Muscle of arm (tissue), 14 donors: ENCODE measurements at places on chromosomes 7 and 10. TPM values are rescaled to one million over a fixed set of nuclear protein-coding genes. Genes with fewer than 3 reads are reported as not detected.

CTNNA3 gene
- polyA plus RNA-seq = 8.4 TPM

DNA sequence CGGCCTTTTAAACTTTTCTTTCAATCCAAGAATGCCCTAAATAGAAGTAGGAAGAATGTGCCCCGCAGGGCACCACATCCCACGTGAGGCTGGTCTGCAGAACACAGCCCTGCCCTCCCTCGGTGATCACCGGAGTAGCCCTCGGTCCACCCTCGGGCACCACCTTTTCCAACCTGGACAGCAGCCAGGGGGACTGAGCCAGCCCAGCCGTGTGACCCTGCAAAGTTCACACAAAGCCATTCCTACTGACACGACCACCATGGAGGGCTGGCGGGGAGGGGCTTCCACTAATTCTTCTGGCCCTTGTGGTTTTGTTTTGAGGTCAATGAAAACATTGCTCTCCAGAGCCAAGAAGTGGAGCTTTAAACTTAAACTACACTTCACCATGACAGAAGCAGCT lies 132.2 kb downstream of the TCERG1L start:
- no peak for DNase-seq

GRCh38 chr10:3432081-3432825 lies 259.7 kb upstream of the PITRM1 start:
- DNase-seq = no peak

SLF2 gene
- polyA plus RNA-seq = not detected

- no peak for DNase-seq
Measured at GRCh38 chr10:133465191-133465949, 11.6 kb downstream of the SCART1 start.

EBLN1 gene
- not detected for polyA plus RNA-seq

CAV1 gene
- 194 TPM for polyA plus RNA-seq

GIMAP7 gene
- not detected for polyA plus RNA-seq

DNA sequence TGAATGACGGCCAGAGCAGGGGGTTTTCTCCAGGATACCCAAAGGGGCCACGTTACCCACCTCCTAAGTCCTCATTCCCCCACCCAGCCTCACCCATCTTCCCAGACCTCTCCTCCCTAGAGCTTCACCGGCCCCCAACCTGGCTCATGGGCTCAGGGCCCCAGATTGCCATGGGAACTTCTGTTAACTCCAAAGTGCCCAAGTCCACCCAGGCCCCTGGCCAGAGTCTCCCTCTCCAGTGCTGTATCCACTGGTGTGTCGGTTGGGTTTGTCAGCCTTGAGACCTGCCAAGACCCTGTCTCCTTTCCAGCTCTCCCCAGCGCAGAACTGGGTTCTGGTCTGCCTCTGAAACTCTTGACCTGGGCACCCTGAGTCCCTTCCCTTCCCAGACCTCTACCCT lies 37.1 kb upstream of the ZMIZ2 start:
- no peak for DNase-seq

DNA sequence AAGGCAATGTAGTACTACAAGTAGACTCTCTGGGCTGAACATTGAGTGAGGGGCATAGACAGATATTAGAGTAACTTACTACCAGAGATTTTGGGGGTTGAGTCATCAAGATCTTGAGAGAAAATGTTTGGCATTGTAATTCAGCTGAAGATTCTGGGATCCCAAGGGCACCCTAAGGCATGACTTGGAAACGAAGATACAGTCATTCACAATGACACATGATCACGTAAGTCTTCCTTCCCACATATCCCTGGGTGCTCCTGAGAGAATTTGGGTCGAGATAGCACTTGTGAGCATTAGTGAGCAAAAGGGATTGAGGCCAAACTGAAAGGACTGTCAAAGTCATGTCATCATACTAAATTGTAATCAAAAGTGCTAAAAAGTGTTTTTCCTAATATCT lies 192.5 kb upstream of the PCLO start:
- DNase-seq = no peak

CYP2W1 gene
- polyA plus RNA-seq = 0.90 TPM

DNA sequence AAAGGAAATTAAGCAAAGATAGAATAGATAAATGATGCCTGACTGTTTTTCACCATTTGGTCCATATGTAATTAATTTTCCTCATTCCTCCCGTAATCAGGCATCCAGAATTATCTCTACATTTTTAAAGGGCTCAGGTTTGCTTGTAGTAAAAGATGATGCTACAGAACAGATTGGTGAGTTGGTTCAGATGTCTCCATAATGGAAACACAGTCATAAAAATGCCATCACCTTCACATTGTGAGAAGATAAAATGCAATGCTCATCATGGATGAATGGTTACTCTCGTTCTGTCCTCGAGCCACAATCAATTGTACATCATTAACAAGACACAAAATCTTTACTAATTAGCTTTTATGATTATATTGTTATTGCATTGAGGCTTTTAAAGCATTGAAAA lies 64.9 kb upstream of the CELF2 start:
- no peak for DNase-seq

GRCh38 chr7:2412587-2413201 lies 9.3 kb downstream of the CHST12 start:
- DNase-seq = no peak

- no peak for DNase-seq
Measured at GRCh38 chr7:9709216-9709615, 1264.5 kb upstream of the PHF14 start.
